ENCODE measurements at places on chromosomes 4 and X. TPM values are rescaled to one million over a fixed set of nuclear protein-coding genes. Genes with fewer than 3 reads are reported as not detected.

DNA sequence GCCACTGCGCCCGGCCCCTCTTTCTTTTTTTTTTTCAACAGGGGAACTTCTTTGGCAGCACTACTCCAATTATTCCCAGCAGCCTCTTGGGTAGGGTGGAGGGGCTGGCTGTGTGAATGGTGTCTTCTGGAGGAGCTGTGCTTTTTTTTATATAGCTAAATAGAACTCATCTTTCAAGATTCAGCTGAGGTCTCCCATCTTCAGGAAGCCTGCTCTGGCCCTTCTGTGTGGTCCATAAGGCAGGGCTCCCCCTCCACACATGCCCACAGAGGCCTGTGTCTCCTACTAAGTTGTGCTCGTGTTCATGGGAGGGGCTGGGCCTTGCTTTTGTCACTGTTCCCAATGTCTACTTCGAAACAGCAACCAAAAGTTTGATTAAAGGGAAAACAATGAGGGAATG lies 116.8 kb downstream of the AFAP1 start:
- DNase-seq, result no peak

GRCh38 chr4:174423257-174423944 lies 98.9 kb downstream of the HPGD start:
- peak; percentile 50 for DNase-seq

HSFX1 gene
- total RNA-seq, result 0.20 TPM

FAM184B gene
- total RNA-seq, result not detected

- DNase-seq, result no peak
Observed at GRCh38 chr4:135238940-135239339, 1037.4 kb upstream of the PABPC4L start.

- peak; percentile 43 for DNase-seq
Observed at GRCh38 chrX:151722241-151722846, 6.5 kb downstream of the FATE1 start.

MSX1 gene
- 0.40 TPM for total RNA-seq

ADGRL3 gene
- 1.6 TPM for total RNA-seq

GRCh38 chr4:80225595-80225994 lies 28.3 kb downstream of the PRDM8 start:
- peak; percentile 28 for DNase-seq

All from lung microvascular endothelial cell (primary cell).